Hepatic stellate cell (primary cell): ENCODE measurements at places on chromosomes 11 and 22.

DNA sequence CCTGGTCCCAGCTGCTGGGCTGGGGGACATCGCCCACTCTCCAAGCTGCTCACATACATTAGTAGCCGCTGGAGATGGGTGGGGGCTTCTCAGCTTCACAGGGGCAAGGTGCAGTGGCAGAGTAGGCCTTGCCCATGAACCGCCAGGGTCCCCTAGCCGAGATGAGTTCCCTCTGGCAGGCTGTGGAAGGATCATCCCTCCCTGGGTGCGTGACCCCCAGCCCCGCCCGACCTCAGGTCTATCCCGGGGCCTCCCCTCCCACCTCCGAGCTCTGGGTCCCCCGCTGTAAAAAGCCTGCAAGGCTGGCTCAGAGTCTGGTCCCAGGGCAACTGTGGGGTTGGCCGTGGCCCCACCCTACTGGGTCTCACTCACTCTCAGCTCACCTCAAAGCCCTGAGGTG is 15.3 kb upstream of the TPCN2 start:
- DNase-seq, result no peak

- no peak for DNase-seq
Measured at GRCh38 chr11:9754010-9754471, 90.2 kb downstream of the SWAP70 start.

DNA sequence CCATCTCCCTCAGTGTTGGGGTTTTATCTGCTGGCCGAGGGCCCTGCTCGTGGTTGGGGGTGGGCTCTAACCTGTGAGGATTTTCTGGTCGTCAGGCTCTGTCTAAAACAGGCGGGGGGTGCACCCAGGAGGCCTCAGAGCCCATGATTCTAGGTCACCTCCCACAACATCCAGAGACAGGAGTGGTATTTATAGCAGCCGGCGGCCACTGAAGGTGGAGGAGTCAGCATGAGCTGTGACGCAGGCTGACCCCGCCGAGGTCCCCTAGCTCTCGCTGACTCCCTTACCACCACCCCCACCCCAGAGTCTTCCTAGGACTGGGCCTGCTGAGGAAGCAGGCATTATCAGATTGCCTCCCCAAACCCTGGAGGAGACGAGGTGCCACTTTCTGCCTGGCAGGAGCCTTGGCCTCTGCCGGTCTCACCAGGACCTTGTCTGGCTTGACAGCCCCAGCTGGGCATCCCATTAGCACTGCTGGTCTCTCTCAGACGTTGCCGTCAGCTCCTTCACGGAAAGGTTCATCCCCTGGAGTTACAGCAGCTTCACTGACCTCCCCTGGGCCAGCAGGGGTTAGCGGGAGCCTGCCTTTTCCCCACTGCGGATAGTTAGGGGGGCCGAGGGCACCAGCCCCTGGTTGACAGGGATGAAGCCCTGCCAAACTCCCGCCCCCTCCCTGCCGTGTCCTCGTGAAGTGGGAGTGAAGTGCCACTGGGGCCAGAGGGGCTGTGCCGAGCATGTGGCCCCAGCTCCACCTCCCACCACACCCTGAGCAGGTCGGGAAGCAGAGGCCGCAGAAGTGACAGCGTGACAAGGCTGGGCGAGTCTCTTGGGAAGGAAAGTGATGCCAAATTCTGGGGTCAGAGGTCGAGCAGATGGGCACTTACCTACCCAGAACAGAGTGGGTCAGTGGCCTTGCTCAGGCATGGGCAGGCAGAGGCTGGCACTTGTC is 26.5 kb downstream of the DAGLA start:
- no peak for DNase-seq

GRCh38 chr22:20117633-20118299 is 740 bp upstream of the TRMT2A start:
- peak; percentile 49 for DNase-seq

DNA sequence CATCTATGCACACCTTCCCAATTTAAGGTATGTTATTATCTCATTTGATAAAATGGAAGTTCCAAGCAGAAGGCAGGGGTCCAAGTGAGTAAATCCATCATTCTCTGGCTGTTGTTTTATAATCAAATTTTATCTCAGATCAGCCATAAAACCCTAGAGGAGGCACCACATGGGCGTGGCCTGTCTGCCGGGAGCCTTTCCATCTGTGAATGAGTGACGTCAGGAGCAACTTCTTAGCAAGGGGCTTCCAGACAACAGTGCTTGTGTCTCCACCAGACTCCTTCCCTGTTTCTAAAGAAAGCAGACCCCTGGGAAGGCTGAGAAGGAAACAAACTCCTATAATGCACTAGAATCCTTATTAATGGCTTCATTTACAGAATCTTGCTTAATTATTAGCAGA is 13.5 kb downstream of the SEZ6L start:
- DNase-seq, result no peak

GRCh38 chr11:11163236-11163635 is 189.8 kb downstream of the CSNK2A3 start:
- DNase-seq, result peak; percentile 14

- DNase-seq, result peak; percentile 82
Measured at GRCh38 chr11:117226388-117227385, 5.2 kb downstream of the PCSK7 start.

GRCh38 chr11:20249796-20250195 is 89.5 kb upstream of the DBX1 start:
- DNase-seq, result no peak

- no peak for DNase-seq
Measured at GRCh38 chr22:29555065-29555644, 1.6 kb upstream of the THOC5 start.

DNA sequence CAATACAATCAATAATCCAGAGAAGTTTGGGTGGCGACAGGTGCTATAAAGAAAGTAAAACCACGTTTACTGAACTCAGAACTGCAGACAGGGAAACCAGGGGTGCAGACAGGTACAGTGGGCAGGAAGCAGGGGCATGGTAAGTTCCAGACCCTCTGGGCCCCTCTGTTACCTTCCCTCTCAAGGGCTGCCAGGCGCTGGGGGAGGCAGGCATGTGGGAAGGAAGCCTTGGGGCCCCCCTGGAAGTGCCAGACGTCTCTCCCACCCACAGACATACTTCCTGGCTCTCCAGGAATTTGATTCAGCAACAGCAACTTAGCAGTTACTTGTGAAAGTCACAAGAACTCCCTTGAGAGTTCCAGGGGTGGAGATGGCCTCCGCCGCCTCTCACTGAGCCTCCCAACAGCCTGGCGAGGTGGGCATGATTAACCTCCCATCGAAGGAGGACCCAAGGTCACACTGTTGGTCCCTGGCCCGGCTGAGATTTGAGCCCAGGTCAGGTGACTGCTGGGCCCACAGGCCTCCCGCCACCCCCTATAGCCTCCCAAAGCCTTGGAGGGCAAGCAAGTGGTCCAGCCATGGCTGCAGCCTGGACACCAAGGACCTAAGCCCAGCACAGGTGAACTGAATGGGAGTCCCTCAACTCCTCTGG is 14.1 kb upstream of the TSKU start:
- peak; percentile 43 for DNase-seq

DNA sequence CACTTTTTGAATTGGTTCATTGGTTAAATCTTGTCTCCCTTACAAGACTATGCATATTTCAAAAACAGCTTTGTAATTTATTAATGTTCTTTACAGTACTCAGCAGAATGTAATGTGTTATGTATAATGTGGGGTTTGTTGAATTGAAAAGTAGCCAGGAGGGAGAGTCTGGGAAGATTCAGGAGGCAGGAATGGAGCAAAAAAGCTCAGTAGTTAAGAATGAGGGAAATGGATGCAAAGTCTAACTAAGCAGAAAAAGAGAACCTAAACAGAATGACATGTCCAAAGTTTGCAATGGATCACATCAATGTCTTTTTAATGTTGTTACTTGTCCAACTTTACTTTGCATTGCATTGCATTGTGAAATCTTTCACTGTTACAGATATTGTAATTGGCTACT is 86.5 kb upstream of the CARD18 start:
- DNase-seq, result no peak

DNA sequence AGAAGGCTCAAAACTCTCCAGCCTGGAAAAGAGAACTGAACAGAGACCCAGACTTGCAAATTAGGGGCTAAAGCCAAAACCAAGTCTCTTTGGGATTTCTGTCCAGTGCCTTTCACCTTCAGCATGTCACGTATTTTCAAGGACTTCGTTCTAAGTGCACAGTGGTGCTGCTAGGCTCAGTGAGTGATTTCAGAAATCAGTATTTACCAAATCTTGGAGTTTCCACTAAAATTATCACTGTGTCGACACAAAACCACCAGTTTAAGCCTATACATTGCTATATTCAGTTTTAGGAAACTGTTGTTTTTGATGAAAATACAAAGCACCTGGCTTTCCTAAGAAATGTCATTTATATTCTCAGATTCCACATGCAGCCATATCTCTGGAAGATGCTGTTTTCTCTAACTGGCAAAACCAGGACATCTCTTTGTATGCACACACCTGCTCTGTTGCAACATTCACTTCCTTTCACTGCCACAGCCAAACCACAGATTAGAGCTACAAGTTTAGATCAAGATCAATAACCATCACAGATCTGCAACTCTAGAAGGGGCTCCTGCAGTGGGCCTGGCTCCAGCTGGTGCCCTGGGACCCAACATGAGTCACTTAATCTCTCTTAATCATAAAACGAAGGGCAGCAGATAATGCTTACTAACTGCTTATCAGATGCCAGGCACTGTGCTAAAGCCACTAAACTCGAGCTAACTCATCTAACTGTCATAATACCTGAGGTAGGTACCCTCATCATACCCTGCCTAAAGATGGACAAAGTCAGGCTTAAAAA is 22.3 kb downstream of the SMCO4 start:
- no peak for DNase-seq

DNA sequence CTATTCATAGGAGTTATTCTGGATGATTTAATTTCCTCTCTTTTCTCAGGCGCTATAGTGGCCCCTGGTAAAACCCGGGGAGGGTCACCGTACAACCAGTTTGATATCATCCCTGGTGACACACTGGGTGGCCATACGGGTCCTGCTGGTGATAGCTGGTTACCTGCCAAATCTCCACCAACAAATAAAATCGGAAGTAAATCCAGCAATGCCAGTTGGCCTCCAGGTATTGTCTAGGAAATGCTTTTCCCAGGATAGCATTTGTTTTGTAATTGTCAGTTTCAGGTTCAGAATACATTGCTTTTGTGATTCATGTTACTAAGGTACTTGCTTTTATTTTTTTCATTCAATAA is 35.6 kb upstream of the ADSL start:
- no peak for DNase-seq

DNA sequence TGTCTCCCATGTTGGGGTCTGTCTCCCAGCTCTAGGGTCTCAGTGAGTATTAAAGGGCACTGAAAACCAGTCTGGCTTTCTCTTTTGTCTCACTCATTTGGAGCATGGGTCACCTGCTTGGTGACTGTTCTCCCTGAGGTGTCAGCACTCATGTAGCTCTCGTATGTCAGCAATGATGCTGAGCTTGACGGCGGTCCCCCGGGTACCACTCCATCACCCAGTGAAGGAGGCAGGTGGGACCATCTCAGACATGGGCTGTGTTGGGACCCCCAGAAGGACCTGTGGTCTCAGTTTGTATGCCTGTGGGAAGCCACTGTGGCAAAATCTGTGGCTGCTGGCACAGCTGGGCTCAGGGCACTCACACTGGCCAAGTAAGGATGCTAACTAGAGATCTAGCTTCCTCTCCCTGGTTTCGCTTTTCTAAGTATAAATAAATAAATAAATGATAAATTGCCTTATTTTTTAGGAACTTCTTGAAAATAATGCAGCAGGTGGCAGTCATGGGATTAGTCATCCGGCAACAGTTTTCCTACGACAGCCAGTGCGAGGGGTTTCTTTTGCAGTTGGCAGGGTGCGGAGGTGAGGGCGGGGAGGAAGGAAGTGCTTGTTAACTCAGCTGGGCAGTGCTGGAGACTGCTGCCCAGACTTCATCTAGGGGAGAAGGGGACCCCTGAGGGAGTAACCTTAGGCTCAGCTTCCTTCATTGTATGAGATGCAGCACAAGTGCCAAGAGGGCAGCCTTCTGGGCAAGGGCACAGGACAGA is 48.8 kb downstream of the OSBP2 start:
- DNase-seq, result no peak

GRCh38 chr11:83717537-83717936 is 431.4 kb upstream of the CCDC90B start:
- DNase-seq, result no peak

GRCh38 chr11:114073828-114074381 is 14.4 kb downstream of the ZBTB16 start:
- no peak for DNase-seq

DNA sequence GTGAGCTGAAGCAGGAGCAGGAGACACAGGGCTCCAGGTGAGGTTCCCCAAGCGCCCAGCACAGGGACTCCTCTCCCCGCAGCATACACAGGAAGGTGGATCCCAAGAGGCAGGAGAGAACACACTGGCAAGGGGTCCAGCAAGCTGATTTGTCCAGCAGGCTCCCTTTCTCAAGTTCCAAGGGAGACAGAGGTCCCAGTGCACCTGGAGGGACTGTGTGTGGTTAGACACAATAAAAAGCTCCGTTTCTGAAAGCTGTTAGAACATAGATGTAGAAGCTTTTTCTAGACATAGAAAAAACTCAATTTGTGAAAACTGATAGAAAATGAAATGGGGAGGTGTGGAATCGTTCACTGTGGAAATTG is 1.8 kb downstream of the CALCB start:
- no peak for DNase-seq

GRCh38 chr11:20113149-20113438 is 47.2 kb downstream of the DBX1 start:
- DNase-seq, result no peak

DNA sequence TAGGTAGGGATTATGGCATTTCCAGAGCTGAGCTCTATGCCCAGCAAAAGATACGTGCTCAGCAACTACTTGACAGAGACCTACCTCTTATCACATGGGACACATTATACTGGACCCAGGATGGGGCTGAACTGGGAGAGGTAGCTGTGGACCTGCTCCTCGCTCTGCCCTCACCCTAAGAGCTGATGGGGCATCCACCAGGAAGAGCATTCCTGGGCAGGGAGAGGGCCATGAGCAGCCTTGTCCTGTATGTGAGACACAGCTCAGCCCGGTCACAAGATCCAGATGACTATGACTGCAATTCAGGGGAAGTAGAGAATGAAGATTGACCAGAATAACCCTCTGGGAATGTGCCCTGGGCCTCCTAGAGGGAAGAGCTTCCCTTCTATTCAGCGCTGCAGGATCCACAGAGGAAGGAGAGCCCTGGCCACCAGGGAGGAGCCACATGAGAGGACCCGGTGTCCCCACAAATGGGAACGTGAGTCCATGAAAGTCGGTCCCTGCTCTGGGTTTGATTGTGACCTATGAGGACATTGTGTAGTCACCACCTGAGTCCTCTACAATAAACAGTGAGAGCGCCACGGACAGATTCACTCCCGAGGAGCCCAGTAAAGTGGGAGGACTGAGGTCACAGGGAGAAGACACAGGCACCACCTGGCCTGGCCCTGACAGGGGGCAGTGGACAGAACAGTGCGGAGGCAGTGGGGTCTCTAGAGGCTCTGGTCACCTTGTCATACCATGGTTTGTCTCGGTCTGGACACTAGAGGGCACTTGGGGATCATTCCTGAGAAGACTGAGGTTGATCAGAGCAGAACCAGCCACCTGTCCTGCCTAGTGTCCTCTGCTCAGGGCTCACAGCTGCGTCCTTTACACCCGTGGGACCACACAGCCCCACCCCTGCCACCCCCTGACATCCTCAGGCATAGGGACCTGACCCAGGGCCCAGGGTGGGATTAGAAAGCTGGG is 99.5 kb downstream of the ZNF280B start:
- no peak for DNase-seq
